ENCODE measurements at places on chromosomes 13 and 19. TPM values are rescaled to one million over a fixed set of nuclear protein-coding genes. Genes with fewer than 3 reads are reported as not detected.

Gene WDR87
- not detected for total RNA-seq

Gene BCL2L12
- 66.5 TPM for total RNA-seq

Gene ZNF729
- total RNA-seq = not detected

DNA sequence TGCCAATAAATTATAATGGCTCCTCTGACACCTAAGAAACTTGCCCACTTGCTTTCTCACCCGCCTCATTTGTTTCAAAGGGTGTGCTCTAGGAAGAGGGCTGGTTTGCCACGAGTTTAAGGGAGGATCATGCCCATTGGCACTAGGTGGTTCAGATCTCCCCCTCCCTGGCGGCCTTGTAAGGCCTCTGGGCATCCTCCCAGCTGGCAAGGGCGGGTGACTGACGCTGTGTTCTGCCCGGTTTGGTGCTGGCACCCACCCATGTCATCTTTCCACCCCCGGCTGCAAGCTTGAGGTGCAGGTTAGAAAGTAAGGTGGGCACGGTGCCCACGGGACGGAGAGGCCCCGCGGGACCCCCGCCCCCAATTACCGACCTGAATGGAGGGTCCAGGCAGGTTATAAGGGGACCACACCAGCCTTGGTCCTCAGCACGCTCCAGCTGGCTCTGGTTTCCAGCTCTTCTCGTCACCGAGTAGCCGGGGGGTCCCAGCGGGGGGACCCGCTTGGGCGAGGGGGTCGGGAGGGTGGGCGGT is 90.4 kb downstream of the PTPRS start:
- no peak for DNase-seq

GRCh38 chr19:5903056-5903623 is 450 bp downstream of the NDUFA11 start:
- DNase-seq = no peak

- DNase-seq = no peak
Measured at GRCh38 chr13:50715402-50716146, 127.9 kb downstream of the DLEU7 start.

GRCh38 chr13:21796775-21797514 is 126.1 kb downstream of the FGF9 start:
- no peak for DNase-seq

GRCh38 chr19:42628411-42629140 is 33.9 kb upstream of the CEACAM8 start:
- no peak for DNase-seq

Data from Calu3 (cell line).